Activated T-helper 1 cell treated with anti-CD3 and anti-CD28 coated beads, Interleukin-2, amount 50 U/mL, for 16 hours (primary cell): ENCODE measurements at places on chromosomes 5 and 9.

- DNase-seq, result no peak
These were observed 85.7 kb upstream of the PPP1R2B start for GRCh38 chr5:156764176-156764971.

GRCh38 chr9:80320916-80321315, 749.2 kb downstream of the TLE4 start:
- no peak for DNase-seq

DNA sequence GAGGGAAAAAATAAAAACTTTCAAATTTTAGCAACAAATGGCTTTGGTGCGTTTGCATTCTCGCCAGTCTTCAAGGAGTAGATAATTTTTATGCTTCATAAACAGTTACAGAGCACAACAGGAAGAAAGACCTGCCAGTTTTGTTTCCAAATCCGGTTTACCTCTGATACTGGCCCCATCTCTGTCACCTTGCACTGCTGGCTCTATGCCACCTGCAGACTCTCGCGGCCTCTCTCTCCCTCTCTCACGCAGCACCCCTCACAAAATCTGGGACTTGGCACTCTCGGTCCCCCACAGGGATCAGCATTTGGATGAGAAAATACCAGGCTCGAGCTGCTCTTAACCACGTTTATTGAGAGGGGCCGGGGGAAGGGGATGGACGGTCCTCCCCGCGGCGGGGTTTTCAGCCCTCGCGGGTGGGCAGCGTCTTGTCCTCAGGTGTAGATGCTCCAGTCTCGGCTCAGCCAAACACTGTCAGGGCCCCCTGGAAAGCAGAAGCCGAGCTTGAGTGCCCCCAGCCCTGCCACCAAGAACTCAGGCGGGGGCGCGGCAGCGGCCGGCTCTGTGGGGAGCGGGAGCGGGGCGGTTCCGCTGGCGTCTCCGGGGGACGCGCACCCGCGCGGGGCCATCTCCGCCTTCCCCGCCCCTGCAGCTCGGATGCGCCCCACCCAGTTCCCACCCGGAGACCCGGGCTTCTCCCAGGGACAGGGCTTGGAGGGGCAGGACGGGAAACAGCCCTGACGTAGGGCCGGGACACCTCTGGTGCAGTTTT, 1.3 kb downstream of the SCGB3A1 start:
- no peak for DNase-seq

DNA sequence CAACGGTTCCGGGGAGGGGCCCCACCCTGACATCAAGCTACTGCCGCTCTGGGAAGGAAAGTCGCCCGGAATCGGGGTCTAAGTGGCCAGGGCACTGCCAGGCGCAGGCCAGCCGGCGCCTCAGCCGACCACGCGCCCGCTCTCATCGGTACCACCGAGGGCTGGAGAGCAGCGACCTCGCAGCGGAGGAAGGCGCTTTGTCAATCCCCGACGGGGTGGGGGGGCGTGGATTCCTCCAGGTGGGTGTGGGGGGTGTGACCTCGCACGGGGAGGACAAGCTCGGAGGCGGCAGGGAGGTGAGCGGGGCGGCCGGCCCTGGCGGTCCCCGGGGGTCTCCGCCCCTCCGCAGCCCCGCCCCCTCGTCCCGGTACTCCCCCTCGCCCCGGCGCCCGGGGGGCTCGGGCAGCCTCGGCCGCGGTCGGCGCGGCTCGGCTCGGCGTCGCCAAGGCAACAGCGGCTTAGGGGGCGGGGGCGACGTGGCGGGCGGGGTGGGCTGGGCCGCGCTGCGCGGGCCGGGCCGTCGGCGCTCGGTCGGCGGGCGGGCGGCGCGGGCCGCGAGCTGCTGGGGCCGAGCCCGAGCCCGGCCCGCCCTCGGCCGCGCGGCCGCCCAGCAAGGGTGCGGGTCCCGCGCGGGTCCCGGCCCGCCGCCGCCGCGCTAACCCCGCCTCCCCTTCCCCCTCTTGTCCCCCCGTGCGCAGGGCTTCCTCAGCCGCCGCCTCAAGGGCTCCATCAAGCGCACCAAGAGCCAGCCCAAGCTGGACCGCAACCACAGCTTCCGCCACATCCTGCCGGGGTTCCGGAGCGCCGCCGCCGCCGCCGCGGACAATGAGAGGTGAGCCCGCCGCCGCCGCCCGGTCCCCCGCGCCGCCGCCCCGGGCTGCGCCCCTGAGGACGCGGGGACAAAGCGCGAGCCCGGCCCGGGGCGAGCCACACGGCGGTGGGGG, 47.5 kb downstream of the DAB2IP start:
- DNase-seq, result no peak

GRCh38 chr9:70580606-70581195, 166.2 kb upstream of the KLF9 start:
- no peak for DNase-seq

- no peak for DNase-seq
These were observed 674.6 kb upstream of the SEMA6A start for GRCh38 chr5:117249086-117249815.

- no peak for DNase-seq
These were observed 136.5 kb downstream of the SNX18 start for GRCh38 chr5:54653956-54654614.

DNA sequence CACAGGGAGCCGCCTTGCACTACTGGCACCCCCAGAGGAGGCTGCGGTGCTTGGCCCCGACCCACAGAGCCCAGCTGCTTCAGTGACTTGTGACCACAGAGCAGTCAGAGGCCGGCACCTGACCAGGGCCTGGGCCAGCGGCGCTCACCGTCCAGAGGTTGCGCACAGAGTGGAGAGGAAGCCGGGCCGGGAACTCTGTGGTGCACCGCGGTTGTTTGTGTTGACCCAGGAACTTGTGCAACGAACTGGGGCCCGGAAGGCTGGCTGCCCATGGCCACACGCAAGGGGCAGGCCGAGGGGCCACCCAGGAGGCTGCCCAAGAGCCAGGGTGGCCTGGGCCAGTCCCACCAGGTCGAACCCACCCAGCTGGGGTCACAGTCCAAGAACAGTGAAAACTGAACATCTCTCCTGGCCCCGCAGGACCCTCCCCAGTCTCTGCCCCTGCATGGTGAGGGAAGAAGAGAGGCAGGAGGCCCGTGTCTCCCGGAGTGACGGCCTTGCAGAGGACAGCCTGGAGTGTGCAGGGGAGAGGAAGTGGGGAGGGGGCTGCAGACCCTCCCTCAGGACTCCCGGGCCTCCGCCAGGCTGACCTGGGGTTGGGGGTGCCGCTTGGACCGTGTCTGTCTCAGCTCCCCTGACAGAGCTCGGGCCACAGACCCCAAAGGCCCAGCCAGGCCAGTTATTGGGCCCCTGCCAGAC, 42.8 kb upstream of the EGFL7 start:
- no peak for DNase-seq

DNA sequence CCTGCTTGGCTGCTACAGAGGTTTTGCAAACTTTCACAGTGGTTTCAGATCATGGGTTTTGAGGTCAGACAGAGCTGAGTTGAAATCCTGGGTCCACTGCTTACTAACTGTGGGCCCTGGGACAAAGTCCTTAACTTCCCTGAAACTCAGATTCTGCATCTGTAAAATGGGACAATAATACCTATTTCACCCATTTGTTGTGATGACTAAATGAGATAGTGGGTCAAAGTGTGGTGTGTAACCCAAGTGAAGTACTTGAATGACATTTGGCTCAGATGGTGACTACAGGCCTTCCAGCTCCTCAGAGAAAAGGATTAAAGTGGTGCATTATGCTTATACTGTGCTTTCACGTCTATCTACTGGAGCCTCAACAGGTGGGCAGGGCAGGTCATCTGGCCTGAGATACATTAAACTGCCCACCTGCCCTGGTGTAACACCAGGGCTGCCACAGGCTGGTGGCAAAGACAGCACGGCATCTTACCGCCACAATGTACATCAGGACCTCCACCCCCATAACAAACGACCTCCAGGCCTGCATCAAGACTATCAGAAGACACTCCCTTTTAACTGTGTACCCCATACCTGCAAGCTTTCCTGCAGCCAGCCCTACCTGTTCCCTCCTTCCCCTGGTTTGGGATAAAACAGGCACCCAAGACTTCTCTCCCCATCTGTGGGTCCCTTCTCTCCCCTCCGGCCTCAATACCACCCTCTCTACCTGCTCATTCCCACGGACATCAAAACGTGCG, 846 bp upstream of the TRAF1 start:
- DNase-seq, result no peak

GRCh38 chr5:107444300-107444699, 226.4 kb downstream of the EFNA5 start:
- no peak for DNase-seq

- no peak for DNase-seq
These were observed 81.0 kb downstream of the WWC1 start for GRCh38 chr5:168372356-168372946.

GRCh38 chr5:124599028-124599973, 147.1 kb downstream of the ZNF608 start:
- no peak for DNase-seq

DNA sequence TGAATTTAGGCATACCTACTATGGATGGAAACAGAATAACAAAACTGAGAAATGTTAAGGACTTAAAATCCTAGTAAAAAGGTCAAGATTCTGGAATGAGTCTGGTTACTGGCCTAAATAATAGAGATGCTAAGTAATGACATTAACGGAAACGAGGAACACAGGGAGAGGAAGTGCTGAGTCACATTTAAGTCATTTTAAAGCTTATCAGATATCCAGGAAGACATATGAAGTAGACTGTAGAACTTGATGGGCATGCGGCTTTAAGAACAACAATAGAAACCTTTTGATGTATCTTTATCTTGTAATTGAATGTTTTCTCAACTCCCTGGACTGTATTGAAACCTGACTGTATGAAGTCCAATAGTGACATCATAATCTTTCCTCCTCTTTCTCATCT, 1251.4 kb upstream of the CDH6 start:
- DNase-seq, result no peak

DNA sequence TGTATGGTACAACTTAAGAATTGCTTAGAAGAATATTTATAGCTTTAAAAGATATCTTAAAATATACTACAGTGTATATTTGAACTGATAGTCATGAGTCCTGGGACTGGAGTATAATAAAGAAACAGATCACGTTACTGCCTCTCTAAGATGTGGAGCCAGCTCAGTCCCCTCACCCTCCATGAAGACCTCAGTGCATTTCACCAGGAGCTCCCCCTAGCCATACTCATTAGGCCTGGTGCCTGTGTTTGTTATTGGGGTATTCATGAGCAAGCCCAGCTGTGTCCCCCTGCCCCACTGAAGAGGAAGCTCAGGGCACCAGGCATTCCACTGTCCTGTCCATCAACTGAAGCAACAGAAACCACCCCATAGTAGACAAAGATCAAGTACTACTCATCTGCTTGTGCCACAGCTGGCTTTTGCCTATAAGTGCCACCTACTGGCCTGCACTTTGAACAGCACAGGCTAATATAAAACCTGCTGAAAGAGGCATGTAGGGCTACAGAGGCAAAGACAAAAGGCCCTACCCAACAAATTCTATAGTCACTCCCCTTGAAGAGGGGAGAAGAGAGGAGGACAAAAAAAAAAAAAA, 850.2 kb upstream of the NUDT12 start:
- DNase-seq, result no peak

- no peak for DNase-seq
These were observed 174.6 kb downstream of the CD180 start for GRCh38 chr5:67021962-67022361.

- no peak for DNase-seq
These were observed 51.7 kb upstream of the MYO10 start for GRCh38 chr5:16987776-16988175.

- DNase-seq, result no peak
These were observed 46.6 kb upstream of the TNC start for GRCh38 chr9:115164511-115164974.

DNA sequence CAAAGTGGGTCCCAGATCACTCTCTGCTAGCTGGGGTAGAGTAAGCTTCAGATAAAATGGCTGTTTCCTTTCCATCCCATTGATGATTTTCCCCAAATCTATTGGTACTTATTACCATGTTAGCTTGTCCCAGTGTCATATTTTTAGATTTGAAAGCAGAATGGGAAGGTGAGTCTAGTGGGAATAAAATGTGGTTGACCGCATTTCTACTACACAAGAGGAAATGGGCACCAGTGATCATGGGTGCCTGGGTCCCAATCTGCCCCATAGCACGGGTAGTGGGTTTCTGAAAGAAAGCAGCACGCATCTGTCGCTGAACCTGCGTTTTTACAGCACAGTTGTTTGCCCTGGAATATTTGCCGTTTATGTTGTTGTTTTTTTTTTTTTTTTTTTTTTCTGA, 20.1 kb downstream of the DAPK1 start:
- no peak for DNase-seq

DNA sequence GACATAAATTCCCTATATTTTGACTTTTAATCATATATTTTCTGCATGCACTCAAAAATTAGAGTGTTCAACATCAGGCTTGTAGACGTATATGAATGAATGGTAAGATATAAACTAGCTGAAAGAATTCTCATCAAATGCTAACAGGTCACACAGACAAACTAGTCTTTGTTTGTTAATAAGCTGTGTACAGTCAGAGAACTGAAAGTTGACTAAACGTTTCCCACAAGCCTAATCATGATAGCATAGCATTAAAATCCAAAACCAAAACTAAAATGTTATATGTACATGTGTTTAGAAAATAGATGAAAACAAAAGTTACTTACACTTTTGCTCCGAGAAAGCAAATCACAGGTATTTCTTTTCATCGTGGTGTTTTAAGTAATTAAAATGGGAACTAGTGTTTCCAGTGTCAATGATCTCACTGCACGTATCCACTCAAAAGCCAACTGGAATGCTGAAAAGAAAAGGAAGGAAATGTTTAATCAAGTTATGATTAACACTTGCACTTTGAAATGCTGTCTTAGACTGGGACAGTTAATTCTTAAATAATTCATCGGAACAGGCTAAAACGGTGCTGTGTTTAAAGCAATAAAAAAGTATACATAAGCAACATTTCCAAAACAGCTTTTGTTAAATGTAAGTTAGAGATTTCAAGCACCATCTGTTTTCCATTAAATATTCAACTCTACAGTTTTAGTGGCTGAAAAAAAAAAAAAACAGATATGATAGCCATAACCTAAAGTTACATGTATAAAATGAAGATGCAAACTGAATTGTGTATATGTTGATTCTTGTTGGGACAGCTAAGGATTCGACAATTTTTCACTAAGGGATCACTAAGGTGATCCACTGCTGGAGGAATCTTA, 291.9 kb upstream of the PDE4D start:
- no peak for DNase-seq

DNA sequence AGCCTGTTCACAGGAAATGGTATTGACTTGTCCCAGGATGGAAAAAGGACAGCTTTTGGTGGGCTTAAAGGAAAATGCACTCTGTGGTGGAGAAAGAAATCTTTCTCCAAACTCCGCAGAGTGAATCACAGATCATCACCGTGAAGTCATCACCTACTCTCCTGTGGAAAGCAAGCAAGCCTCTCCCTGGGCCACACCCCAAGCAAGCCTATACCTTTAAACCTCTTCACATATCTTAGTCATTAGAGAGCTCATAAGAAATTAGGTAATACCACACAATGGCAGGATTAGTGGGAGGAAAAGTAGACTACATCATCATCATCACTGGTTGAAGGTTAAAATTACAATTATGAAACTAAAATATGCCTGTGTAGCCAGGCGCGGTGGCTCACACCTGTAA, 23.2 kb downstream of the TLE1 start:
- no peak for DNase-seq

- no peak for DNase-seq
These were observed 55.4 kb downstream of the ADAMTS2 start for GRCh38 chr5:179289756-179290385.
